ENCODE measurements at places on chromosomes 12 and 14.

DNA sequence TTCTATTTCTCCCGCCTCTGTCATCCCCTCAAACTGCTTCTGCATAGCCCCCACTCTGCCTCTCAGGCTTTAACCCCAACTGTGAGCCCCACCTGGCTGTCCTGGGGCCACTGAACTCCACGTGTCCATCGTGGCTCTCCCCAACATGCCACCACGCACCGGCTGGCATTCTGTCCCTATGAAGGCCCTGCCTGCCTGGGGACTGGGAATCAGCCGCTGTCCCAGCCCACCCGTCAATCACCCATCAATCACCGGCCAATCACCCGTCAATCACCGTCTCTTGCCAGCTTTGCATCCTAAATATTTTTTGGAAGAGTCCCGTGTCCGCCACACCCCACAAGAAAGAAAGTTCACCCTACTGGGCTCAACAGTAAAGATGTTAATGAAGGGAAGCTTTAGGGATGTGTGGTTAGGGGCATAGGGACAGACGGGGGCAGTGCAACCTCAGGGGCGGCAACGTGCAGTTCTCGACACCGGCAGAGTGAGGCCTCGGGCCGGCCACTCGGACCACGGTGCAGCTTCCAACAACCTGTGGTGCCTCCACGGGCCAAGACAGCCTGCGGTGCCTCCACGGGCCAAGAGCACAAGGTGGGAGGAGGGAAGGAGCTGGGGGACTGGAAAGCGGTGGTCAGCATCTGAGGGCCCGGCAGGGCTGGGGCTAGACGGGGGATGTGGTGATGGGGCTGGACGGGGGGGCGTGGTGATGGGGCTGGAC is 85.6 kb downstream of the GALNT9 start:
- DNase-seq, result no peak

DNA sequence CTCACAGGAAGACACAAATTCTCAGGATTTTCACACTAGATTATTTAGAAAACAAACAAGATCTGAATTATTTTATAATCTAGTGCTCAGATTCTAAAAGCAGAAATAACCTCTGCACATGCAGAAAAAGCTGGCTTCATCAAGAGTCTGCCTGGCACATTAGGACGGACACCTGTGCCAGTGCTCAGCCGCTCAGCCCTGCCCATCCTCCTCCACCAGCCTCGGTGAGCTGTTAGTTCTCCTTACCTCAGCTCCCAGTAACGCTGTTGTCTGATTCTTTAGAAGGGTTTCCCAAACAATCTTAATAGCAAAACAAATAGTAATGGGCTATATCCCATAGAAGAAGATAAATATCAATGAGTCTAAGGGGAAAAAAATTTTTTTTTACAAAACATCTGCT is 27.7 kb downstream of the DUSP16 start:
- no peak for DNase-seq

GRCh38 chr14:33609582-33609981 is 341.3 kb downstream of the EGLN3 start:
- no peak for DNase-seq

- DNase-seq, result no peak
Observed at GRCh38 chr12:9367201-9367600, 159.0 kb upstream of the PZP start.

DNA sequence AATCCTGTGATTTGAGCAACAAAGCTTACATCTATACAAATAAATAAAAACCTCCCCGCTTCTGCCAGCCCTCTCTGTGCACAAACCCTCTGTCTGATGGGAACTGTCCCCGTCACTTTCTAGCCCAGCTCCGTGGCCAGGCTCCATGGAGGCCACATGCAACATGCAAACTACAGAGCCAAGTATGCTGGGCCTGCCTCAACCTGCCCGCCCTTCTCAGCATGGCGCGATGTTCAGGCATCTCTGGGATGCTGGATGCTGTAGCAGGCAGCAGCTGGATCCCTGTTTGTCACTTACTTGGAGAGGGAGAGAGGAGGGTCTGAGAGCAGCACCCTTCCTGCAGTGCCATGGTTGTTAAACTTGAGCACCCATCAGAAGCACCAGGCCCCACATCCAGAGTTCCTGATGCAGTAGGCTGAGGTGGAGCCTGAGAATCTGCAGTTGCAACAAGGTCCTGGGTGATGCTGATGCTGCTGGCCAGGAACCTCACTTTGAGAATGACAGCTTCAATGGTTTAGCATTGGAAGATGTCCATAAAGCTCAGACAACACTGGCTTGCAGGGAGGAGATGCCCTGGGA is 32.4 kb downstream of the CLMN start:
- DNase-seq, result no peak

- DNase-seq, result no peak
Observed at GRCh38 chr12:113060336-113060960, 3.9 kb downstream of the DTX1 start.

GRCh38 chr14:39383026-39383660 is 49.1 kb downstream of the FBXO33 start:
- no peak for DNase-seq

DNA sequence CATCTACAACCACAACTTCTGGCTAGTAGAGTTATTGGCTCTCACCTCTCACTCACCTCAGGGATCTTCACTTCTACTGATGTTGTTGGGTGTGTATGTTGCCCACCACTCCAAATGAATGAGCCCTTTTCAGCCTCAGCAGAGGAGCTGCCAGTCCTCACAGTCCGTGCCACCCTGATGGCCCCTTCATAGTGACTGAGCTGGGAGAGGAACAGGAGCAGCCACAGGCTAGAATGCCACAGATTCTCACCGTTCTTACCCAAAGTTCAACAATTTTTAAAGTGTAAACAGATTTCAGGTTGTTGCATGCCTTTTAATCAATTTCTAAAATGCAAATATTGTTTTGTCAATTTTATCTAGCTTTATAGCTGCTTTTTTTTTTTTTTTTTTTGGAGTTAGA is 74.5 kb upstream of the DNM1L start:
- no peak for DNase-seq

- DNase-seq, result no peak
Observed at GRCh38 chr14:24542346-24542936, 33.6 kb downstream of the CTSG start.

DNA sequence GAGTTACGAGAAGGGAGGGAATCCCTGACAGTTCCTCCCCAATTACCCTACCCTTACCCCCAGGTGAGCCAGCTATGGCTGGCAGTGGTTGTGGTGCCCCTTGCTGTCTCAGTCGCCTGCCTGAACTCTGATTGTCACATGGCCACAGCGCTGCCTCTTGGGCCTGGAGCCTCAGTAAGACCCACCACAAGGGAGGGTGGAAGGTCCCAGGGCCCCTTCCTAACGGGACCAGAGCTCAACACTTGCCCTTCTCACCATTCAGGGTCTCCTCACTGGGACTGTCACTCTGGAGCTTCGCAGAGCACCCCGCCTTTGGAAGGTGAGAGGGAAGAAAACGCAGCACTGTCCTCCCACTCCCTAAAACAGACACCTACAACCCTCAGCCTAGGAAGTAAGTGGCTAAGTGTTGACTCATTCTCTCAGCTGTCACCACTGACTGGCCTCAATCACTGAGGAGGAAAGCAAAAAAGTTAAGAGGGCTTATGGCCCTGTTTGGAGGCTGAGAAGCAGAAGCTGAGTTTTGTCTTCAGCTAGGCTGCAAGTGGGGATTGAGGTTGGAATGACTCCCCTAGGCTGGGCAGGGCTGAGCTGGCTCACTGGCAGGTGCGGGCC is 1.0 kb downstream of the TMEM253 start:
- DNase-seq, result no peak

- no peak for DNase-seq
Observed at GRCh38 chr12:54032627-54033100, at the start of gene HOXC5. HOXC5 (plus strand) TSS chr12:54033050; CDS start chr12:54033123, 73 bp downstream.

DNA sequence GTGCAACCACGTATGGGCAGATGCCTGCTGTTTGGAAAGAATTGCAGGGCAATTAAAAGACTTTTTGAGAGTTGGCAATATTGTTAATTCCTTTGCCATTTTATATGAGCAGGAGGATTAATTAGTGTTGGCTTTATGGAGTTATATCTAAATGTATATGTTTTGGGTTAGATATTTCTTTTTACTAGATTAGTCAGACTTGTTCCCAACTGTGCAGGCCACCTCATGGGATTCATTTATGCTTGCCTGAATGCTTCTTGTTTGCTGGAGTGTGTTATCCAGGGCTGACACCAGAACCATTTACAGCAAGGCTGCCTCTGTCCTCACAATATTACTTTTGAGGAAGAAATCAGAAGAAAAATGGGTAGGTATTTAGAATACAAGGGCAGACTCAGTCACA is 192.5 kb downstream of the KTN1 start:
- no peak for DNase-seq

GRCh38 chr12:13179211-13180074 is 17.1 kb upstream of the EMP1 start:
- DNase-seq, result no peak

DNA sequence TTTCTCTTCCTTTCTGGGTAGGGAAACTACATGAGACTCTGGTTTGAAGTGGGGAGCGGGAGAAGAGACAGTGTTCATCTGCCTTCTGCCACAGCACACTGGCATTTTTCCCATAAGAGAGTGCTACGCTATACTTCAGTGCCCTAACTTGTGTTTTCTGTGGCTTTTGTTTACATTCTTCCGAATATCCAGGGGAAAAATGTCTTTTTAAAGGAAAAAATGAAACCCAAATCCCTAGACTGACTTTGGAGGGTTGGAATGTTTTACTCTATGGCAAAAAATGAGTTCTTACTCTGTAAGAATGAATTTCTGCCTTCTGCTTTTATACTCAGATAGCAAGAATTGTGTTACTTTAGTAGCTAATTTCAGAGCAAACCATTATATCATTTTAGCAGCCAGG is 88.1 kb upstream of the TMEM263 start:
- DNase-seq, result no peak

DNA sequence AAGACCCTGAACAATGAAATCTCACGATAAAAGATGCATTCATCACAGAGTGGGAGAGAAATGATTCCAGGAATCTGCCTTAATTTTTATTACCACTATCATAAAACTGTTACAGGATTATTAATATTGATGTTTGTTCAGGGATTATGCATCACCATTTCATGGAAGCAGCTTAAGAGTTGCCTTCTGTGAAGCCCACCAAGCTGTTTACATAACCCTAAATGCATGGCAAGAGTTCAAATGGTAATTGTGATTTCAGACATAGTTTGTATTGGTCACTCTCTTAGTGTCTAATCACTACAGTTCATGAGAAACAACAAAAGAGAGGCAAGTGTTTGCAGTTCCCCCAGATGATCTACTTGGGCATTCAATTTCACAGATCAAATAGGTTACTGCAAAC is 527.7 kb downstream of the RPS29 start:
- no peak for DNase-seq

DNA sequence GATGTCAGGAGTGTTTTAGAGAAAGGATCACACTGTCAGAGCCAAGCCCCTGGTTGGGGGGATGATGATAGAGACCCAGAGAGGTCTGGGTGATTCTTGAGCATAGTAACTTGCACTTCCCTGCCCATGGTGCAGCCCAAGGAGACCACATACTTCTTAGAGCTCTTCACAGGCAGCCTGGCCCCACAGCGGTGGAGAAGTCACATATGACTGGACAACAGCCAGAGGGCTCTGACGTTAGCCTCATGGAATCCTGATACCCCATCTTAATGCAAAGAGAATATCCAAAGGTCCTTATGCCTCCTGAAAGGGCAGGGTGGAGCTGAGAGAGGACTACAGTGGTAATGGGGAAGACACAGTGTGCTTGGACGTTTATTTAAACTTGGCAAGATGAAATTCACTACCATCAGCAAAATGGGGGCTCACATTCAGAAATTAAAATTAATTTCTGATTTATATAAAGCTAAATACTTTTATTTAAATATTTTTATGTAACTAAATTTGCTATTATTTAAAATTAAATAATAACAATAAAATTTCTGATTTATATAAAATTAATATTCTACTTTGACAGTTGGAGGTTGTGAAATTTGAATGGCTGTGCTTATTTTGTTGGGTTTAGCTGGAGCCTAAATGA is 131.3 kb downstream of the KTN1 start:
- no peak for DNase-seq

DNA sequence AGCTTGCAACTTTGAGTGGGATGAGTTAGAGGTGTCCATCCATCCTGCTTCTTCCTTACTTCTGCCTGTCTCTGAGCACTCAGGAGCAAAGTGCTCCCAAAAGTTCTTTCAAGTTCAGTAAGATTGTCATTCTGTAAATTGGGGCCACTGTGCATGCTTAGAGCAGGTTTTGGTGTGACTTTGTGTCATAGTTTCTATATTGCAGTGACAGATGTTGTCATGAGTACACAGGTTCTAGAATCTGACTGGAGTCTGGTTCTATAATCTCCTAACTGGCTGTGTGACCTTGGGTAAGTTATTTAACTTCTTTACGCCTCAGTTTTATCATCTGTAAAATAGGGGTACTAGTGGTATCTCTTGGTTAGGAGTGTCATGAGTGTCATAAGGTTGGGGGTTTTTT is 202.7 kb upstream of the BCL2L14 start:
- no peak for DNase-seq

GRCh38 chr14:70018713-70019211 is 139.5 kb downstream of the SMOC1 start:
- DNase-seq, result no peak

- no peak for DNase-seq
Observed at GRCh38 chr14:72528059-72528862, 365.6 kb downstream of the DPF3 start.

- DNase-seq, result no peak
Observed at GRCh38 chr12:31277081-31277480, 48.9 kb downstream of the SINHCAF start.

GRCh38 chr12:47973870-47974269 is 10.5 kb downstream of the TMEM106C start:
- no peak for DNase-seq

DNA sequence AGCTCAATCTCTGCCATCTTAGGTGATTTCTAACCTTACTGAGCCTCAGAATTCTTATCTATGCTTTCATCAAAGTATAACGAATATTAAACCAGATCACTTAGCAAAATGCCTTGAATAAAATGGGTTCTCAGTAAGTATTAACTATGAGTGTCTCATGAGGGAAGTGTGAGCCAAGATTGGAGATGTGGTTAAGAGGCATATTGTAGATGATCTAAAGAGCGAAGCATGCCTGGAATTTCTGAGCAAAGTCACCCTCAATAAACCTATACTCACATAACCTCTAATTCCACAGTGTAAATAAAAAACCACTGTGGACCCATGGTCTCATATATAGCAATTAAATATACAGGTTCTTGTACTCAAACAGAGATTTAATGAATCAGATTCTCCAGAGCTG is 193.1 kb upstream of the FSCB start:
- no peak for DNase-seq

DNA sequence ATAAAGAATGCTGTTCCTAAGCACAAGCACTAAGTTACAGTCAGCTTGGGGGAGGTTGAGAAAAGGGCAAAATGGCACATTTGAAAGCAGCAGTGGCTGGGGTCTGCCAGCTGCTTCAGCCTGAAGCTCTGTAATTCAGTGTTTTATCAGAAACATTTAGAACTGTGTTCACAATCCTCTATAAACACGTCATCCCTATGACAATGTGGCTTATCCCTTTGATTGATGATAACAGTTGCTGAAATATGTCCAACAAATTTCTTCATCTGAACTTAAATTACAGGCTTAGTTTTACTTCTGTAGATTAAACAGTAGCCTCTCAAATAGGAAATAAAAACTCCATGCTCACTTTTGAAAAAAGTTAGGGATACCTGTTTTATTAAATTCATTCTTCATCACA is 108.8 kb downstream of the VEZT start:
- no peak for DNase-seq

Measured in memory B cell (primary cell).